Lung (tissue), 17 donors: ENCODE measurements at places on chromosomes 2 and 18. TPM values are rescaled to one million over a fixed set of nuclear protein-coding genes. Genes with fewer than 3 reads are reported as not detected.

Gene PDE1A
- total RNA-seq: 11.8 TPM

Gene GREB1L
- total RNA-seq: 0.28 TPM

Gene CABYR
- 0.98 TPM for total RNA-seq

Gene RIT2
- not detected for total RNA-seq

Gene STARD6
- not detected for total RNA-seq

Gene TBC1D8
- total RNA-seq: 35.4 TPM

Gene INO80B
- 22.7 TPM for total RNA-seq

Gene TFPI
- 253 TPM for total RNA-seq

GRCh38 chr2:239762106-239762505, 263.0 kb downstream of the NDUFA10 start:
- DNase-seq: no peak

- no peak for DNase-seq
Observed at GRCh38 chr2:149449017-149449416, 118.6 kb downstream of the LYPD6 start.

DNA sequence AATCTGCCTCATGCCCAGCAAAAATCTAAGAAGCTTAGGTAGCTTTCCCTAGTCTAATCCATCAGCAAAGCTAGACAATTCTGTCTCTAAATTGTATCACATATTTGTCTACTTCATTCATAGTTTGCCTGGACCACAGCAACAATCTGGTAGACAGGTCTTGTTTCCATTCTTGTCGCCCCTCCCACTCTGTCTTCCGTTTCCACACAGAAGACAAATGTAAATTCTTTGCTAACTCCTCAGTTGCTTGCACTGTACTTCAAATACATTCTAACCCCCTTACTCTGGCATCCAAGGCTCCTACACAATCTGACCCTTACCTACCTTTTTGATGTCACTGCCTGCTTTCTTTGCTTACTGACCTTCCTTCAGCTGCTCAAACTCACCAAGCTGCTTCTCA, 40.1 kb downstream of the THUMPD2 start:
- no peak for DNase-seq

DNA sequence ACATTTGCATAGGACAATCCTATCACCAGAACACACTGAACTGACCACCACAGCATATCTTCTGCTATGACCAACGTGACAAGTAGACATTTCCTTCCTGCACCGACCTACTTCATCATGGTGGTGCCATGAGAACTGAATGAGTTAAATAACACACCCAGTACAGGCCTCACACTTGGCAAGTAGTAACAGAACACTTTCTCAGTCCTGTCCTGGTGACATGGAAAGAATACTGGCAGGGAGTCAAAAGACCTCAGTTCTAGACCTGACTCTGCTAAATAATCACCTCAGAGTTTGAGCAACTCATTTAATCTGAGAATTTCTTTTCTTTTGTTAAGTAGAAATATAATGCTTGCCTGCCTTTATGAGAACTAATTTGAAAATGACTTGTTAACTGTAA, 186.3 kb upstream of the SMAD7 start:
- DNase-seq: no peak

- DNase-seq: no peak
Observed at GRCh38 chr2:96808176-96808837, 7.8 kb upstream of the CNNM3 start.

- DNase-seq: no peak
Observed at GRCh38 chr2:24403168-24403831, 43.0 kb upstream of the ITSN2 start.

GRCh38 chr2:29782549-29783458, 138.6 kb downstream of the ALK start:
- DNase-seq: no peak

DNA sequence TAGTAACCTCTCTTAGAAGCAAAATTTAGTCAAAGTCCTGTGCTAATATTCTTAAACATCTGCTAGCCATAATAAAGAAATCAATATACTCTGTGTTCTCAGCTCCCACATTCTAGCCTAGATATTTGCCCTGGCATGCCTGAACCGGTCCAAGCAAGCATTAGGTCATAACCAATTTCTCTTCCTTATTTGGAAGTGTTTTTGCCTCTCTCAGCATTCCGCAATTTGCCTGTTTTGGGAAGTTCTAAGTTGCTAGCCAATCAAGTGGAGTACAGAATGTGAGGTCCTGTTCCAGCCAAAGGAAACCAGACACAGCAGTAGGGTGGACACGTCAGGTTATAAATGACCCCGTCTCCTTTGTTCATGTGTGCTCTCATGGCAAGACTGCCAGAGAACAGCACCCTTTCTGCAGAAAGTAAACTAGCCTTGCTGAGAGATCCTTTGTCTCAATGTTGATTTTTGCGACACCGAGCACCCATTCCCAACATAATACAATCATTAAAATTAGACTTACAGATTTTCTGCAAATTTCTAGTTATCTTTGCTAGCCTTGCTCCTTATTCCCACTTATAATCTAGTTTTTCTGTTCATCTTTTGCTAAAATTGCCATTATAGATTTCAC, 13.0 kb upstream of the SULT1C4 start:
- no peak for DNase-seq

DNA sequence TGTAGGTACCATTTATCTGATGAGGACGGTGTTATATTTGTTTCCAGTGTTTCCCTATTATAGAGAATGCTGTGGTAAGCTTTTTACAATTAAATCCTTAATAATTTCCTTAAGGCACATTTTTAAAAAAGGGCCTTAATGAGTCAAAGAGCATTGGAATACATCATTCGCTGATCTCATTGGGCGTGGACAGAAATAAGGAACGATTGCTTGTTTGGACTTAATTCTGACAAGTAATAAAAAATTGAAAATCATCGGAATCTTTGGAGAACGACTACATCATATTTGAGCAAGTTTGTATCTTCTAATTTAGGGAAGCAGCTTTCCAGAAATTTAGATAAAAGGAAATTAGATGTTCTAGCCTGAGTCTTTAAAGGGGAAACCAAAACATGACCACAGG, 11.3 kb downstream of the AGPS start:
- DNase-seq: no peak

DNA sequence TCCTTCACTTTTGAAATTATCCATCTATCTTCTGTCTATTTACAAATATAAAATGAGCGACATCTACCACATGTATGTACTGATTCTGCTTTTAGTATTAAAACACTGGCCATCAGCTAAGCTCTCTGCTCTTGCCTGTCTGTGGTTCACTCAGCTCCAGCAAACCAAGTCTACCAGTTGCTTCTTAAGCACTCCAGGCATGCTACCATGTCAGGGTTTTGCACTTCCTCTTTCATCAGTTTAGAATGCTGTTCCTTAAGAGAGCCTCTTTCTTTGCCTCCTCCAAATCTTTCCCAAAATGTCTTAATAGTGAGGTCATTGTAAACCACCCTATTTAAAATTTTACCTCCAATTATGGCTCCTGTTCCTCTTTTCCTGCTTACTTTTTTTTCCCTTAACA, 59.5 kb downstream of the SCN3A start:
- no peak for DNase-seq
